ENCODE measurements at places on chromosomes 11 and 22.

GRCh38 chr11:63671322-63672155 lies at the start of gene ATL3:
TSS of gene ATL3 (minus strand) at chr11:63671376. CDS start at chr11:63671335, 41 bp downstream.
- peak; percentile 99 for DNase-seq

DNA sequence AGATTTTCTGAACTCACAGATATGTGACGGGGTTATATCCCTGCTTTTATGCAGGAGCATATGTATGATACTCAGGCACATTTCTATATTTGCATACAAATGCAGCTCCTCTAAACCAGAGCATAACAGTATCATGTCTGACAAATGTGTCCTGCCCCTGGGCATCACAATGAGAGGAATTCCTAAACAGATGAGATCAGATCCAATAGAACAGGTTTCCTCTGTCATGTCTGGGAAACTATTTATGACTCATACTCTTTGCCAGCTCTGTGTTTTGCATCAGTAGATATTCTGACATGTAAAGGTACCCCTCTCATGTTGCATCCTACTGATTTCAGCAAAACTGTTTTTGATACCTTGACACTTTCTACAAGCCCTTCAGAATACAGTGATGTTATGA lies 29.4 kb downstream of the SYT9 start:
- no peak for DNase-seq

GRCh38 chr11:27497911-27498310 lies 8.7 kb downstream of the LIN7C start:
- no peak for DNase-seq

DNA sequence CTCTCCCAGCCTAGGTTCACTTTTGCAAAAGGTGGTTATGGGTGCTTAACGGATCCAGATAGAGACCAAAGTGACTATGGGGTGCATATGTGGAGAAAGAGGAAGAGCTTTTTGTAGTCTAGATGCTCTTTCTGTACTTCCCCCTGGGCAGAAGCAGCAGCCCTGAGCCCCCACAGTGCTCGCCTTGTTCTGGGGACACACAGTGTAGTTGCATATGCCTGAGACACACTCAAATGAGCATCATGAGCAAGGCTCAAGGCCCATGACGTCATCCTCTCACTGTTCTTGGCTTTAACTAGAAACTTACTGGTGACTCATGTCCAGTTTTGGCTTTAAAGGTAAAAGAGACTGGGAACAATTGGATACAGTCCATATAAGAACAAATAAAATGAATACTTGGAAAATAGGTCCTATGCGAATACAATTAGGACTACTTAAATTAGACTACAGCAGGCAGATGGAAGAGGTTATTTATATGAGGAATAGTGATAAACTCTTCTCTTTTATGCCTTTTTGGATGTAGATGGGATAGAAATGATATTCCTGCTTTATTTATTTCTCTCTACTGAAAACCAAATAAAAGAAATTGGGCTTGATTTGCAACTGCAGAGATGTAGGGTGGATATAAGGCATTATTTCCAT lies 20.1 kb upstream of the PEX26 start:
- peak; percentile 30 for DNase-seq

DNA sequence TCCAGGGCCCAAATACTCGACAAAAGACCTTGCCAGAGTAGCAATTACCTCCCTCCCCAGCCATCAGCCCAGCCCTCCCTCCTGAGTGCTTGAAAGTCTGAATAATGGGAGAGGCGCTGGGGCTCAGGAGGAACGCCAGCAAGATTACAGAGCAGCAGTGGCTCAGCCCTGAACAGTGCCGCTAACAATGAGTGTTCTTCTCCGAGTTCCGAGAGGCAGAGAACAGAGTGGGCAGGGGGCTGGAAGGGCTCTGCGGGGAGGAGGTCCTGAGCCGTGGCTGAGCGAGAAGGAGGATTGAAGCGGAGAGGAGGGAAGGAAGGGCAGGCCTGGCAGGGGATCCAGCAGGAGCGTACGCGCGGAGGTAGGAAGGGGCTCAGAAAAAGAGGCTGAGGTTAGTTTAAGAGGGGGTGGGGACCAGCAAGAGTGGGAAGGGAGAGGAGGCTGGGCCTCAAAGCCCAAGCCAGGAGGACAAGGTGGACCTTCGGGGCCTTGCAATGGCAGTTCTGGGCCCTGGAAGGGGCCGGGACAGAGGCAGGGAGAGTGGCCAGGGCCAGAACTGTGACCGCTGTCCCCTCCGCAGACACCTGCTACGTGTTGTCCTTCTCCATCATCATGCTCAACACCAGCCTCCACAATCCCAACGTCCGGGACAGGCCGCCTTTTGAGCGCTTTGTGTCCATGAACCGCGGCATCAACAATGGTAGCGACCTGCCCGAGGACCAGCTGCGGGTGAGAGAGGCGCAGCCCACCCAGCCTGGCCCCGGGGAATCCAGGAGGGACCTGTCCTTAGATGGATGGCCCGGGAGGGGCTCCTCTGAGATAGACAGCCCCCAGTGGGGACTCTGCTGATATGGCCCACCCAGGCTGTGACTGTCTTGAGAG lies 20.6 kb downstream of the CYTH4 start:
- DNase-seq: no peak

GRCh38 chr11:112997857-112998466 lies 36.7 kb downstream of the NCAM1 start:
- no peak for DNase-seq

GRCh38 chr11:57290288-57290687 lies 34.5 kb downstream of the TNKS1BP1 start:
- no peak for DNase-seq

GRCh38 chr11:117875382-117876058 lies 938 bp downstream of the FXYD6 start:
- no peak for DNase-seq

DNA sequence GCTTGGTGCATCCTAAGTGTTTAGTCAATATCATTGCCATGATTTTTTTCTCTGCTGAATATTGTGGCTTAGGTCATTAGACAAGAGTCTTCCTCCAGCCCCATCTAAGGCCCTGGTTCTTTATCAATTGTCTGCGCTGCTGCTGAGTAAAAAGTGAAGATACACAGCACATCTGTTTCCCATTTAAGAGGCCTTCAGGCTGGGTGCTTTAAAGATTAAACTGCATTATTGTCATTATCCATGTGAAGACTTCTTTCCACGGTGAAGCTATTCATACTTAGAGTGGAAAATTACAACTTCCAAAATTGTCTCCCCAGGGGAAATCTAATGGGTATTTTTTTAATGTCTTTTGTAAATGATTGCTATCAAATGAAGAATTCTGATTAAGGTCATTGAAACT lies 719.8 kb upstream of the LRRC4C start:
- DNase-seq: no peak

GRCh38 chr11:35107861-35108260 lies 31.1 kb upstream of the CD44 start:
- DNase-seq: peak; percentile 70

GRCh38 chr11:112042161-112042960 lies 17.2 kb downstream of the DLAT start:
- DNase-seq: peak; percentile 43

DNA sequence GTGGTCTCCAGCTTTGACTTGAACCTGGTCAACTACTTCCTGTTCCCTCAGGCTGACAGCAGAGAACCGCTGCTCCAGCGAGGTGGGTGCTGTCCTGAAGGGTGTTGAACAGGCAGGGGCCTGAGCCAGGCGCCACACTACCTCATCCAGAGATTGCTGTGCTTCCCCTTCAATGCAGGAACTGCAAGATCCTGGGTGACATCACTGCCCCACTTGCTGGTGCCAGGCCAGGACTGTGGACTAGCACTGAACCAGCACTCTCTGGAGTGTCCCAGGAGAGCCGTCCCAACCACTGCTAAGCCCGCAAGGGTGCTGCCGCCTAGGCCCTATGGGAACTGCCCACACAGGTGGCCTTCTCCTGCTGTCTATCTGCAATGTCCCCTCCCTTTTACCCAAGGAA lies 51.7 kb downstream of the GAB4 start:
- no peak for DNase-seq

DNA sequence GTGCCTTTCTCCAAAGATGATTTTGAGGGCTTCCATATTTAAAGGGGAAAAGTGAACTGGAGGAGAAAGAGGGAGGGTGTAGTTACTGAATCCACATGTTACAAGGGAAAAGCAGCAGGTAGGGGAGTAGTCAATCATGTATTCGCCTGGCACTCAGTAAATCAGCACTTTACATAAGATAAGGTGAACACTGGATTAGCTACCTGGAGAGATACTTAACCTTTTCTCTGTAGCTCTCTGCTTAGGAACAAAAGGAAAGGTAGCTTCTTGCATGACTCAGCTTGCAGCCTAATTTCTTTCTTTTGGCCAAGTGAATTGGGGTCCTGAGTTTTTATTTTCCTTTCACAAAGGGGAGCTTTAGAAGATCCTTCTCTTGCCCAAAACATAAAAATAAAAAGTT lies 43.3 kb upstream of the PHF21B start:
- no peak for DNase-seq

- no peak for DNase-seq
Measured at GRCh38 chr11:113632981-113633380, 73.1 kb downstream of the TMPRSS5 start.

DNA sequence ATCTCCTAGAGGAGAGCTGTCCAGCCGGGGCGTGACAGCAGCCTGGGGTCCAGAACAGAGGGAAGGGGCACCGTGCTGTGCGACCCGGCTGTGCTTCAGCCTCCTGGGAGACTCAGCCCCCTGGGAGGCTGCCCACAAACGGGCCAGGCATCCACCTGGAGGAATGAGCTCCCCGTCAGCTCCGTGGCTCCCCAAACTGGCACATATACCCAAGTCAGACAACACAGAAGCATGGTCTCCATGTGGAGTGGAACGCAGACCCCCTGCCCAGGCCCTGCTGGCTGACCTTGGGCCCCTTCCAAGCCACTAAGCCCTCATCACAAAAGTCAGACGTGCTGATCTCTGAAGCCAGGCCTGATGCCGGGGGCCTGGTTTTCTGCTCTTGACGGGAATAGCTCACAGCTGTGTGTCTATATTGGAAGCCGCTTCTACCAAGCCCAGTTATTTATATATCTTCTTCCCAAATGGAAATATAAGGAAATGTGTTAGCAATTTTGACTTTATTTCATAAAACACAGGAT lies 91.7 kb downstream of the BRD1 start:
- no peak for DNase-seq

DNA sequence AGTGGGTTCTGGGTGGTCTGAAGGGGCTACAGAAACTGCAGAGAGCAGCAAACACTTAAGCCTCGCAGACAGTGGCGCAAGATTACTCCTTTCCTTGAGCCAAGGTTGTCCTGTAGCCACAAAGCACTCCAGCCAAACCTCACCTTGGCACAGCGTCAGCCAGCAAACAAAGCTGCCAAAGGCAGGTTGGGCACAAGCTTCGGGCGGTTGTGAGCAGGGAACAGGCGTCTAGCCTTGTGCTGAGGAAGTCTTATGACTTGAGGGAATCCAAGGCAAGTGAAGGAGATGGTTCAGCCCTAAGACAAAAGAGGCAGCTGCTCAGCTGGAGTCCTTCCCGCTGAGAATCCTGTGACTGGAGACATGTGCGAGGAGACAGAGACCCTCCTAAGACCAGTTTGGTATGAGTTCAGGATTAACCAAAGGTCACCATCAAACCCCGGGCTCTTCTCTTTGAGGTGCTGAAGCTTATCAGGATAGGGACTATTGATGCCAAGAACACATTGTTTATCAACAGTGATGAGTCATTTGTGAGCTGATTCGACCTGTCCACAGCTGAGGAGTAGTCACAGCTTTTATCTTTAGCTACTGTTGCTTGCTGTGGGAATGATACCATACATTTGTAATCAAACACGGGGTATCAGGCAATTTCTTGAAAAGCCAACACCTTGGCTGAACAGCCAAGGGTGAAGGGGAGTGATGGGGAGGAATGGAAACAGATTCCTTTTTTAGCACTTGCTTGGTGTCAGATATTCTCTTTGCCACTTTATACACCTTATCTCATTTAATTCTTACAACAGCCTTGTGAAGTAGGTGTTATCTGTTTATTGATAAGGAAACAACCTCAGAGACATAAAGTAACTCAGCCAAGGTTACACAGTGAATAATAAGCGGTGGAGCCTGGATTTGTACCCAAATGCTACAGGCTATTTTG lies 4.6 kb downstream of the ADM start:
- no peak for DNase-seq

DNA sequence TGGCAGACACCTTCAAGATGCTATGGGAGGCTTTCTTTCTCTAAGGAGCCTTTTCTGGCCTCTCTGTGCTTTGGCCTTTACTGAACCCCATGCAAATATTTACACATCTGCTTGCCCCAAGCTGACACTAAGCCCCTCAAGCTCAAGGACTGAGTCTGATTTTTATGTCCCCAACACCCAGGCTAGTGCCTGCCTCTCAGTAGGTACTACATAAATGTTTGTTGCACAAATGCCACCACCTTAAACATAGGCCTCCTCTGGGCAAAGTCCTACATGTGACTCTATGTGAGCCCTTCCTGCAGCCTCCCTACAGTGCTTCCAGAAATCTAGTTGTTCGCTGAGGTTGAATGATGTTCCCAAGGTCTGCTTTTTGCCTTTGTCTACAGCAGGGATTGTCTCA lies 187.6 kb downstream of the DBX1 start:
- DNase-seq: no peak

GRCh38 chr22:38317995-38318715 lies 922 bp upstream of the CSNK1E start:
- DNase-seq: peak; percentile 85

DNA sequence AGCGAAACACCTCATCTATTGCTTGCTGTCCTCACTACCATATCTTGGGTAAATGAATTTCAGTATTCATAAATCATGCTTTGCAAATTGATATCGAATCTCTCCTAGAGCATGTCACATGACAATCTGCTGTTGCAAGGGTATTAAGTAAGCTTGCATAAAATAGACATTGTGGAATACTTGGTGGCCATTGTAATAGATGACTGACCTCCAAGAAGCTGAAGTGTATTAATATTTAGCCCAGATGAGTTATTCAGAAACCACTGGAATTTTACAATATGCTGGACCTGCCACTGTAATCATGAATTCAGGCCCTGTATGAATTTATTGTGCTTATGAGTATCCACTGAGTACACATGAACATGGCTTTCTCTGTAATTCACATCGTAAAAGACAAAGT lies 289.7 kb upstream of the ARHGAP42 start:
- DNase-seq: no peak

- DNase-seq: peak; percentile 85
Measured at GRCh38 chr22:45612451-45612901, 59.2 kb upstream of the ATXN10 start.

DNA sequence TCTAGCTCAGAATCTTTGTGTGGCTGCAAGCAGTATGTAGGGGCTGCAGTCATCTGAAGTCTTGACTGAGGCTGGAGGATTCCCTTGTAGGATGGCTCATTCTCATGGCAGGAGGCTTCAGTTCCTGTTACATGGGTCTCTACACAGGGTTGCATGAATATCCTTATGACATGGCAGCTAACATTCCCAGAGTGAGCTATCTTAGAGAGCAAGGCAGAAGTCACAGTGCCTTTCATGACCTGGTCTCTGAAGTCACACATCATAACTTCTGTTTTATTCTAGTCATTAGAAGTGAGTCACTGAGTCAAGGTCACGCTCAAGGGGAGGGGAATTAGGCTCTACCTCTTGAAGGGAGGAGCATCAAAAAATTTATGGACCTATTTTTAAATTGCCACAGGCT lies 10.3 kb upstream of the SPON1 start:
- no peak for DNase-seq

DNA sequence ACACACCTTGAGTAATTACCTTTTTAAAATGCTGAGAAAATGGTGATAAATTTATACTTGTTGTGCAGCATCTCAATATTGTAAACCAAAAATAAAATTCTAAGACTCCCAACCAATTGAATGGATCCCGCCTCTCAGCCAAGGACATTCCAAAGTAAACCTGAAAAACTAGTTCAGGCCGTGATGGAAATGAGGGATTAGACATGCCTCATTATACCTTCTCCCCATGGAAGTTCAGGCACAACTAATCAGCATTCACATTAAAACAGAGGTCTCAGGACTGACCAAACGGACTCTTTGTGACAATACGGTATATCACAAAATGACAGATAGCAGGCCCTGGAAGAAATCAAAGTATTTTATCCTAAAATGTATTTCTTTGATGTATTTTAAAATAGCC lies 907.4 kb upstream of the RAG2 start:
- DNase-seq: no peak
